ENCODE measurements at places on chromosomes 1 and 21.

DNA sequence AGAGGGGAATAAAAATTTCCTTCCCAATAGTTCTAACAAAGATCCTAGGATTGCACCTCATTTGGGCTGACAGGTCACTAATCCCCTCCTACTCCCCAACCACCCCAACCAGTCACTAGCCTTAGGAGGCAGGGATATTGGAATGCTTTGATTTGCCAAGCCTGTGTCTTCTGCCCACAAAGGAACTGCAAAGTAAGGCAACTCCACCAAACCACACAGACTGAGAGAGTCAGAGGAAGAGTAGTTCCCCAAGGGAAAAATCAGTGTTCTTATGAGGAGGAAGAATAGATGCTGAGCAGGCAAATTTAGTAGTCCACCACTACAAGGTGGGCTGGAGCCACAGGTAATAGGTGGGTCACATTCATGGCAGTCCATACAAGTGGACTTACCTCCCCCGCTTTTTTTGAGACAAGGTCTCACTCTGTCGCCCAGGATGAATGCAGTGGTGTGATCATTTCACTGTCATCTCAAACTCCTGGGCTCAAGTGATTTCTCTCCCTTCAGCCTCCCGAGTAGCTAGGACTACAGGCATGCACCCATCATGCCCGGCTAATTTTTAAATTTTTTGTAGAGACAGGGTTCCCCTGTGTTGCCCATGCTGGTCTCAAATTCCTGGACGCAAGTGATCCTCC, 3.7 kb upstream of the TMEM39B start:
- DNase-seq: no peak

GRCh38 chr1:24957016-24957807, 27.1 kb upstream of the RUNX3 start:
- DNase-seq: no peak

GRCh38 chr1:18644973-18645746, 14.5 kb downstream of the PAX7 start:
- peak; percentile 65 for DNase-seq

GRCh38 chr1:218656301-218657037, 311.3 kb downstream of the TGFB2 start:
- DNase-seq: no peak

DNA sequence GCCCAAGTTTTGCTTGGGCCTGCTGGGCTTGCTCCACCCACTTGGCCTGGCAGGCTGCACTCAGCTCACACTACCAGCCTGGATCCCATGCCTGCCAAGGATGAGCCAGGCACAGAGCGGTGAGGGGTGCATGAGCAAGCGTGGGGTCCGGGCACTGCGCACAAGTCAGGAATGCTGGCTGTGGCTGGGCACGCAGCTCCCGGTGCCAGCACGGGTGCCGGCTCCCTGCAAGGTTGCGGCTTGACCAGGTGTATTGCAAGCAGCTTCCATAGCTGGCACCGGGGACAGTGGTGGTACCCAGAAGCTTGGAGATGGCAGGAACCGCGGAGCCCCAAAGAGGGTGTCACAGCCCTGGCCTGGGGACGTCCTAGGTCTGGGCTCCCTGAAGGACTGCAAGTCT, 224.4 kb upstream of the NRIP1 start:
- no peak for DNase-seq

DNA sequence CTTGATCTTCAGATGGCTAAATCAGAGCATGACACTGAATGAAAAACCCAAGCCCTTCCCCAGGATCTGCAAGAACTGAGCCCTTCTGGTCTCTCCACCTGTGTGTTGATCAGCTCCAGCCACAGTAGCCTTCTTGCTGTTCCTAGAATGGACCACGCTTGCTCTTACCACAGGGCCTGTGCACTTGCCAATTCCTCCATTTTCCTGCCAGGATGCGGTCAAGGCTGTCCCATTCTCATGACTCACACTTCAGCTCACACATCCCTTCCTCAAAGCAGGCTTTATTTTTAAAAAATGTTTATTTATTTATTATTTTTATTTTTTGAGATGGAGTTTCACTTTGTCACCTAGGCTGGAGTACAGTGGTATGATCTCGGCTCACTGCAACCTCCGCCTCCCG, 43.6 kb upstream of the GRHL3 start:
- no peak for DNase-seq

- peak; percentile 54 for DNase-seq
Measured at GRCh38 chr21:18041012-18041411, 203.6 kb upstream of the CHODL start.

GRCh38 chr1:185155600-185156287, 1.0 kb downstream of the TRMT1L start:
- peak; percentile 62 for DNase-seq

DNA sequence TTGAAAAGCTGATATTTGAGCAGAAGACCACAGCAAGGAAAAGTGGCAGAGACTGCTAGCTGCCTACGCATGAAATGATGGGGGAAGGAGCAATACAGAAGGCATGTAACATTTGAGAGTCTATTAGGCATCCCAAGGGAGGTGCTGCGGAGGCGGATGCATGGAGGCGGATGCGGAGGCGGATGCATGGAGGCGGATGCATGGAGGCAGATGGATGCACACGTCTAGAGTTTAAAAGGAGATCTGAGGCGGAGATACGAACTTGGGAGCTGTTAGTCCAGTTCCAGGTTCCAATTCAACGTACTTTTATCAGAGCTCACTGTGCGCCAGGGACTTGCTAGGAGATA, 744 bp upstream of the DDX20 start:
- peak; percentile 80 for DNase-seq

GRCh38 chr1:79530055-79530454, 523.5 kb upstream of the ADGRL4 start:
- DNase-seq: no peak

DNA sequence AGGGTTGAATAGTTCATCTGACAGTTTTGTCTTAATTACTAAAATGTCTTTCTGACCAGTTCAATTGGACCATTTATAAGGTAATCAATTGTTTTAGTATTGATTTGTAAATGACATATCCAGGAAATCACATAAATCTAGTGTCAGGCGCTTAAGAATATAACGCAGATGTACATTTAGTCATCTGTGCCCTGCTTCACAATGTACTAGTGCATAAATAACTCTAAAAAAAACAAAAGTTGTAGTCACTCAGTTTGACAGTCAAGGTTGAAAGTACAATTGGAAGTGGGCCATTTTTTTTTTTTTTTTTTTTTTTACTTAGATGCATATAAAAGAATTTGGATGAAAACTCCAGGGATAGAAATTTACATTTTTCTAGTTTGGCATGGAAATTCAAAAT, 490.4 kb downstream of the PTPRC start:
- DNase-seq: no peak

DNA sequence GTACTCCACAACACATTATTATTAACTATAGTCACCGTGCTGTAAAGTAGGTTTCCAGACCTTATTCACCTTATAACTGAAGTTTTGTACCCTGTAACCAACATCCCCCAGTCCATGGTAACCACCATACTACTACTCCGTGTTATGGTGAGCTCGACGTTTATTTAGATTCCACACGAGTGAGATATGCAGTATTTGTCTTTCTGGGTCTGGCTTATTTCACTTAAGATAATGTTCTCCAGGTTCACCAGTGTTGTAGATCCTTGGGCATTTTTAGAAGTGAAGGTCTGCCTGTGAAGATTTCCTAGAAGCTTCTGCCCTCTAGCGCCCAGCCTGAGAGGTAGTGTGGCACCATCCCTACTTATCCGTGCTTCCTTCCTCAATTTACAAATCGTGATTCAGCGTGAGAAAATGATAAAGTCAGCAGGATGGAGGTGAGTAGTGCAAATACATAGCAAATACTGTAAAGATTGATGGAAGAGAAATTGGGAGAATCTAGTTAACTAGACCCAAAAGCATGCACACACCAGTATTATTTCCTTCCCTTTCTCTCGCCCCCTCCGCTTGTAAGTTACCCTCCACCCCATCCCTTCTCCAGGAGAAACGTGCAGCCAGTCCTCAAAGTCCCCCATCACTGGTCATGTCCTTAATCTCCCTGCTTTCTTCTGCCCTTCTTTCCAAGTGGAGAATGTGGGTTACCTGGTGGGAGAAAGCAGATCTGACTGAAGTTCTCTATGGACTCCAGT, 36.0 kb upstream of the DISC1 start:
- DNase-seq: peak; percentile 77

- no peak for DNase-seq
Measured at GRCh38 chr1:87208931-87209330, 119.7 kb upstream of the LMO4 start.

GRCh38 chr1:90989990-90990389, 31.8 kb downstream of the ZNF644 start:
- no peak for DNase-seq

- no peak for DNase-seq
Measured at GRCh38 chr1:118649369-118650106, 338.6 kb downstream of the TBX15 start.

- peak; percentile 9 for DNase-seq
Measured at GRCh38 chr1:200856716-200857357, 15.9 kb upstream of the GPR25 start.

DNA sequence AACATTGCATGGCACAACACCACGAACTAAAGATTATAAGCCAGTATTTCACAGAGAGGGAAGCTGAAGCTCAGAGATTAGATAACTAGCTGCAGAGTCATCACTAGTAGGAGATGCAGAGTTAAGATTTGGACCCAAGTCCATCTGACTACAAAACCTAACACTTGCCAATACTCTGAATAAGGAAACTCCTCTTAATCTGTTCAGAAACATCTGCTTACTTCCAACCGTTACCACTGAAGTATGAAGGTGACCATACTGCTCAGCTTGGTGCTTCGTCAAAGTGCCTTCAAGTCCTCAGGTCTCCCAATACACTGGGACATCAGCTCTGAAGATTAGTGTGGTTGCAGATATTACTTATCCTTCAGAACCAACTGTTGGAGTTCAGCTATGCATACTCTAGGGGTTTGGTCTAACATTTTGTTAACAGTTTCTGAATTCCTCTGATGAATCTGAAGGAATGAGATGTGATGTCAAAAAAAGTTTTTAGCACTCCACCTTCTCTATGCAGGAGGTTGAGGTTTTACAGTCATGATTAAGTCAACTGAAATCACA, 179.6 kb downstream of the TPR start:
- DNase-seq: no peak

DNA sequence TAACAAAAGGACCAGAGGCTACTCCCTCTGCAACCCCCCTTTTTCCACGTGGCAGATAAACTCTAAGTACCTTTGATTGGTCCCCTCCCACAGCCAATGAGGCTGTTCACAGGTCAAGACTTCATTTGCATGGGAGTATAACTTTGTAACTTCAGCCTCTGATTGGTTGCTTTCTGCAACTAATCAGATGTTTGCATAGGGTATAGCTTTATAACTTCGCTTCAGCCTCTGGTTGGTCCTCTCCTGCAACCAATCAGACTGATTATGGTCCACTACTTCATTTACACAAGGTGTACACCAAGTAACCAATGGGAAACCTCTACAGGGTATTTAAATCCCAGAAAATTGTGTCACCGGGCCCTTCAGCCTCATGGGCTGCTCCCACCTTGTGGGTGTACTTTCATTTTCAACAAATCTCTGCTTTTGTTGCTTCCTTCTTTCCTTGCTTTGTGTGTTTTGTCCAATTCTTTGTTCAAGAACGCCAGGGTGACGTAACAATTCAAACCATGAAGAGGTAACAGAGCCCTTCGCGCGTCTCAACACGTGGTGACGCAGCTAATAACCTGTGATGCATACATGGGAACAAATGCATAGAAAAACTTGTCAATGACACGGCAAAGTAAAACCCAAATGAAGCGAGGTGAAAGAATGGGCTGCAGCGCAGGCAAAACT, 47.2 kb downstream of the VPS26C start:
- no peak for DNase-seq

DNA sequence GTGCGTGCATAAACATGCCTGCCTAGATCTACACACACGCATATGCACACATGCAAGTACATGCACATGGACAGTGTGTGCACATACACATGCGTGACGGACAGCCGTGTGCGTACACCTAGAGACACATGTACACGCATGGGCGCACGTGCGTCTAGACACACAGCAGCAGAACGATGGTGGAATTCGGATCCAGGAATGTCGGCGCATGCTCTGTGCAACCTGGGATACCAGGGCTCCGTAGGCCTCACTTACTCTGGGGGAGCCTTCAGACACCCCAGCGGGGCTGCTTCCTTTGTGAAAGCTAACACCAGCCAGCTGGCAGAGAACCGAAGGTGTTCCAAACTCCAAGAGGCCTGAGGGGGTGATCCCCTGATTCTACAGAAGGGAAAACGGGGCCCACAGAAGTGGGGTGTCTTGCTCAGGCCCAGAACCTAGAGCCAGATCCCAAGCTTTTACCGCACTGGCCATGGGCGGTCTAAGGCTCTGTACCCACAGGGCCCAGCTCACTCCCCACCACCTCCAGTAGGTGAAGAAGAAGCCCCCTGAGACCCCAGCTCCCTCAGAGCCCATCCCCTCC, 27.4 kb upstream of the ARHGEF16 start:
- DNase-seq: no peak

GRCh38 chr1:247500865-247501264, 35.4 kb downstream of the OR2C3 start:
- DNase-seq: no peak

- no peak for DNase-seq
Measured at GRCh38 chr1:24381256-24381655, 32.3 kb downstream of the STPG1 start.

- DNase-seq: no peak
Measured at GRCh38 chr1:27544834-27545233, 54.9 kb upstream of the WASF2 start.

DNA sequence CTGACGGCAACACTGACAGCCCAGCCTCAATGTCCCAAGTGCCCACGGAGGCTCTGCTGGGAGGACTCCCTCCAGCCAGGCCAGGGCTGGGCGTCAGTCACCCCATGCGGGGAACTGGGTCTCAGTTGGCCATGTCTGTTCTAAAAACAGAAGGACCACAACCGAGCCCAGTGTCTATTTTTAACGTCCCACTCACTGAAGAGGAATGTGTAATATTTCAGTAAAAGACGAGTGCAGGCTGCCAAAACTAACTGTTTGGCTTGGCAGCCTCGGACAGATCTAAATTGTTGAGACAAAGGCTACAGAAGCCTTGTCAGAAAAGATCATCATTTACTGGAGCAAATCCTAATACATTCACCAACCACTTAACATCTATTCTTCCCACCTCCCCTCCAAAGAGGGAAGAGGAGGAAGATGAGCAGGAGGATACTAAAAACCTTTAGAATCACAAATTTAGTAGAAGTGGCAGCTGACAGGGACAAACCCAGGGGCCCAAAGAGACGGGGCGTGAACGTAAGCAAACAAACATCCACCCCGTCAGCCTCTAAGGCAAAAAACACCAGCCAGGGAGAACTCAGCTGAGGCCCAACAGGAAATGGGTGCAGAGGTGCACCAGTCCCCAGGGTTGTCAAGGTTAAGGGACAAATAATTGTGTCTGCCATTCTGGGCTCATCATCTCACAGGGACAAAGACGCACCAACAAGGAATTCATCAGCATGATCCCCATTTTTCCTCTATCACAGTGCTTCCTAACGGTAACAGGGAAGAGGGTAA, 18.7 kb downstream of the C1orf198 start:
- peak; percentile 90 for DNase-seq

- no peak for DNase-seq
Measured at GRCh38 chr1:31700468-31701090, 3.2 kb downstream of the COL16A1 start.

GRCh38 chr21:31987696-31988095, 114.9 kb downstream of the HUNK start:
- peak; percentile 53 for DNase-seq
